Endothelial cell of coronary artery (primary cell): ENCODE measurements at places on chromosomes 4 and X. TPM values are rescaled to one million over a fixed set of nuclear protein-coding genes. Genes with fewer than 3 reads are reported as not detected.

GUCY1B1 gene
- 0.81 and 2.2 TPM in 2 replicates for total RNA-seq

TRIM2 gene
- 14.7 and 17.3 TPM in 2 replicates for total RNA-seq

CNKSR2 gene
- total RNA-seq: 0.38 TPM in 1 of 2 replicates, not detected in the other

CXorf66 gene
- not detected in 2 replicates for total RNA-seq

GPC3 gene
- not detected in 2 replicates for total RNA-seq

PABPC4L gene
- total RNA-seq: 0.36 and 0.38 TPM in 2 replicates

RIPPLY1 gene
- total RNA-seq: not detected in 2 replicates

VCX2 gene
- total RNA-seq: not detected in 2 replicates
